Airway epithelial cell (primary cell): ENCODE measurements at places on chromosomes 6 and 20. TPM values are rescaled to one million over a fixed set of nuclear protein-coding genes. Genes with fewer than 3 reads are reported as not detected.

BNIP5 gene
- 0.21 TPM in 1 of 2 replicates, not detected in the other for total RNA-seq

SLC2A10 gene
- total RNA-seq = 11.5 and 13.2 TPM in 2 replicates

CSE1L gene
- total RNA-seq = 123 and 150 TPM in 2 replicates

TMC2 gene
- total RNA-seq = not detected in 2 replicates

TCF21 gene
- total RNA-seq = 0.07 TPM in 1 of 2 replicates, not detected in the other

PTCRA gene
- total RNA-seq = not detected in 2 replicates

SPO11 gene
- total RNA-seq = not detected in 2 replicates

GRIK2 gene
- 0.07 and 1.9 TPM in 2 replicates for total RNA-seq

SAMD5 gene
- total RNA-seq = 0.37 and 0.56 TPM in 2 replicates

UQCC2 gene
- total RNA-seq = 32.3 and 53.9 TPM in 2 replicates

BPIFB4 gene
- total RNA-seq = not detected in 2 replicates
